ENCODE measurements at places on chromosomes 5 and 9. TPM values are rescaled to one million over a fixed set of nuclear protein-coding genes. Genes with fewer than 3 reads are reported as not detected.

The OGN gene
- total RNA-seq = 0.27 TPM

The OR2S2 gene
- total RNA-seq = not detected

The QRFP gene
- not detected for total RNA-seq

The HMMR gene
- 2.6 TPM for total RNA-seq

The SPINK4 gene
- total RNA-seq = not detected

The FGFR4 gene
- total RNA-seq = 1.8 TPM

Measured in lower leg skin (tissue), 4 donors.